NT2/D1 (cell line): ENCODE measurements at places on chromosomes 16 and 17.
A peak's percentile ranks its signal among the peaks of the same experiment; 100 is the strongest.

- DNase-seq = peak; percentile 25
Measured at GRCh38 chr17:11144358-11145233, 96.4 kb upstream of the SHISA6 start.

DNA sequence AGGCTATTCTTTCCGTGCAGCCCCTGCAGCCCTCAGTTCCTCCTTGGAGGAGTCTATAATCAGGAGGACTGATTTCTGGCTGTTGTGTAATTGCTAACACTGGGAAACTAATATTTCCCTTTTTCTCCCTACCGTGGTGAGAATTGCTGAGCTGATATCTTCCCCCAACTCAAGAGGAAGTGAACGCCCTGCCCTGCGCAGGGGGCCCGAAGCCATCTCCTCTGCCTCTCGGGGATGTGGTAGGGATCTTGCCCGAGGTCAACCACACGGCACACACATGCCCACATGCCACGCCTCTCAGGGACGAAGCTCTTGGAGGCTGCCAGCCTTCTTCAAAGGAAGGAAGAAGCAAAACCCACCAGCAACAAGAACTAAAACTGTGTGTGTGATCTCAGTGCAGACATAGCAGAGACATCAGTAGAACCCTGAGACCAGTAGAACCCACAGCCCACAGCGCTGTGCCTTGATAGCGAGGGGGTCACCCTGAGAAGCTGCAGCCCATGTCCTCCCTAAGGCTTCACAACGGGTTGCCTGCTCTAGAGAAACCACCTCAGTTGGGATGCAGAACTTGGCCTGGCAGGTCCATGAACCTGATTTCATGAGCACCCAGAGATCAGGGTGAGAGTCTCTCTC is 8.9 kb upstream of the ULK2 start:
- DNase-seq = no peak

- DNase-seq = no peak
Measured at GRCh38 chr16:13554005-13554404, 365.9 kb upstream of the ERCC4 start.

DNA sequence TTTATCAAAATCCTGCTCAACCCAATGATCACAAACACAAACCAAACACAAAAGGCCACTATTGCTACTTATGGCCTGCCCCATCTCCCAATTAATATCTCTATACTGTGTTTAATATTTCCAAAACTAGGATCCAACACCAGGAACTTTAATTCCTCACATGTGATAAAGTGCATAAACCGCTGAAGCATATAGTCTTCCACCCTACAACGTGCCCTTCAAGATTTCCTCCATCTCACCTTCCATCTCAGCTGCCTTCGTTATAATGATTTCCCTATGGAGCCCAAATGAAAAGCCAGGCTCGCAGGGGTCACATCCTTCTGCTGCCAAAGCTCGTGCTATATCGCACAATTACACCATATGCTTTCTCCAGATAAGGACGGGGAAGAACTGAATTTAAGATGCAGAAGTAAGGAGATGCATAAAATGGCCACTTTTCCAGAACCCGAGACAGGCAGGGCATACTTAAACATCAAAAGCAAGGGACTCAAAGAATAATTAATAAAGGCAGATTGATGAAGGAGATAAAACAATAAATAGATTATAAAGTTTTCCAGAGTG is 1.8 kb downstream of the MYH10 start:
- no peak for DNase-seq

DNA sequence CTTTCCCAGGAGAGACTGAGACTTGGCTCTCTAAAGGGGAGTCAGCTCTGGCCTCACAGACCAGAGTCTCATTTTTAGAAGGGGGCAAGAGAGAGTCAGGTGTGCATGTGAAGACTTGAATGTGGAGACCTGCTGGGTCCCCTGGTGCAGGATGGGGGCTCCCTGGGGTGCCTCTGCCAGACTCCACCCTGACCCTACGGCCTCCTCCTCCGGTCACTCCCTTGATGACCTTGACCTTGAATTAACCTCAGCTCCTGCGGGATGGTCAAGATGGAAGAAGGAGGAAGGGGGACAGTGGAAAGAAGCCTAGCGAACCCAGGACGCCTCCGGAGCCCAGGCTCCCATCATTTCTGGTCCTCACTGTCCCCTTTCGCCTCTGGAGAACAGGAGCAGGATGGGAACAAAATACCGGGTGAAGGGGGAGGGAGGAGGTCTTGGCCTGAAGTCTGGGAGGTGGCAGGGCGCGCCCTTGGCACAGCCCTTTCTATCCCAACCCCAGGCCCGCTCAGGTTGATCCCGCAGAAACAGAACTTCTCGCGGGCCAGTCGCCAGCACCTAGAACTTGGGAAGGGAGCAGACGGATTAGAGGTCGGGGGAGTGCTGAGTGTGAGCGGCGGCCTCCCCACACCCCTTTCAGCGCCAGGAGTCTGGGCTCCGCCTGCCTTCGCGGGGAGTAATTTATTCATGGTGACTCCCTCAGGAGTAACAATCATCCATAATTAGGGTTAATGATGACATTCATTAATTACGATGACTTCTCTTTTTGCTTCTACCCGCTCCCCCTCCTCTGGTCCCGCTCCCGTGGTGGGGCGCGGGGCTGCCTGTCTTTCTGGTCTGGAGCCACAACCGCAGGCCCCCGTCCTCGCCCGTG is 1.6 kb downstream of the STAC2 start:
- no peak for DNase-seq

GRCh38 chr17:34720760-34721159 is 141.4 kb downstream of the TMEM132E start:
- no peak for DNase-seq

DNA sequence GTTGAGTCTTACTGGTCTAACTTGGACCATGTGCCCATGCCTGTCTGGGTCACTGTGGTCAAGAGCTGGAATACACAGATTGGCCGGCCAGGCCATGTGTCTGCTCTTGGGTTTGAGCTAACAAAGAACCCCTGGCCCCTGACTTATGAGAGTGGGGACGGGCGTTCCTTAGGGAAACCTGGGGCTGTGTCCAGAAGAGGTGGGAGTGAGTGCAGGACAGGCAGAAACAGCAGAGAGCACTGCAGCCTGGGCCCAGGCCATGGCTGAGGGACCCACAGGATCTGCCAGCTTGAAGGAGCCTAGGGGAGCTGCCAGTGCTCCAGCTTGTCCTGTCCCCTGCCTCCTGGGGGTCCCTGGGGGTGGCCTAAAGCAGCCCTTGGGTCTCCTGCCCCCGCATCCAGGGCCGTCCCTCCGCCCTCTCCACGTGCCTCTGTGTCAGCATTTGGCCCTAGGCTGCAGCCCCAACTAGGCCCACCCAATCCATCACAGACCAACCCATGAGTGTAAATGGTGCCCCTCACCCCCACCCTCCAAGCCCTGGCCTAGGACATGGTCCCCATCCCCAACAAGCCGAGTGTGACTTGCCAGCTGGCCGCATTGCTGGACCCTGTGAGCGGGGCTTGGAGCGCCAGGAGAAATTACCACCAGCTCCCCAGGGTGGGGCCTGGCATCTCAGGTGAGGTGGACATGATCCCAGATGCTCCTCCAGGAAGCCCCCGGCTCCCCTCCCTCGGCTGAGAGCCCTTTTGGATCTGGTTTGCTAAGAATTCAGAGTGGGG is 12.5 kb upstream of the DRC7 start:
- DNase-seq = no peak

DNA sequence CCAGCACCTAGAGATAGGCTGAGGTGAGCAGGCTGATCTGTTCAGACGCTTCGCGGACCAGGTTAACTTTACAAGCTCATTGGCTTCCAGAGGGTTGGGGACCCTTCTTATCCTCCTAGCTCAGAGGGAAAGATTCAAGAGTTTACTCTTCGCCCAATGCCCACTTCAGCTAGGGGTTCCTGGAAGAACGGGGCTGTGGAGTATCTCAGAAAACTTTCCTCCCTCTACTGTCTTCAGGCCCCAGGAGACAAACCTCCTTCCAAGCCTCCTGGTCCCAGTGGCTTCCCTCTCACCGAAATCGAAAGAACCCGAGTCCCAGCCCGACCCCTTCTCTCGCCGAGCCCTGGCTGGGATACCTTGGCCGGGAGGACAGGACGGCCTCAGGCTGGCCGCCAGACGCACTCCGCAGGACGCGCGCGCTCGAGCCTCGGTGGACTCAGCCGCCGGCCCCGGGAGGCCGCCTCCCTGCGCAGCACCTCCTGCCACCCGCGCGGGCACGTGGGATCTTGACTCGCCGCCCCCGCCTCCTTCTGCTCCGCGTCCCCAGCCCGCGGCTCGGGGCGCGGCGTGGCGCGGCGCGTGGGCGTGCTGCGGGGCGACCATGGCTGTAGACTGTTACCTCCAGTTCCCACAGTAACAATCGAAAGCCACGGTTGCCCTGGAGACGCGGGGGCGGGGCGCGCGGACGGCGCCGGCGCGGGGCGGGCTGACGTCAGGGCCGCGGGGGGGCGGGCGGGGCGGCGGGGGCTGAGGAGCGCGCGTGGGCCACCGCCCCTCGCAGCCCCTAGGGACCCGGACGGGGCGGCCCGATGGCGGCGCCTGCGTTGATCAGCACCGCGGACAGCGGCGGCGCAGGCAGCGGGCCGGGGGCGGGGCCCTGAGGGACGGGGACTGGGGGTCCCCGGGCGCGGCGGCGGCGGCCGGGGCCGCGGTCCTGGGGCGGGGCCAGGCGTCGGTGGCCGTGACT is 5.3 kb upstream of the HIC1 start:
- no peak for DNase-seq
